ENCODE measurements at places on chromosomes 3 and 15.

- peak; percentile 91 for DNase-seq
These were observed at the start of gene PIK3R4 for GRCh38 chr3:130746246-130747039. Gene PIK3R4 (minus strand): TSS chr3:130746829. CDS start chr3:130745218, 1,611 bp downstream.

DNA sequence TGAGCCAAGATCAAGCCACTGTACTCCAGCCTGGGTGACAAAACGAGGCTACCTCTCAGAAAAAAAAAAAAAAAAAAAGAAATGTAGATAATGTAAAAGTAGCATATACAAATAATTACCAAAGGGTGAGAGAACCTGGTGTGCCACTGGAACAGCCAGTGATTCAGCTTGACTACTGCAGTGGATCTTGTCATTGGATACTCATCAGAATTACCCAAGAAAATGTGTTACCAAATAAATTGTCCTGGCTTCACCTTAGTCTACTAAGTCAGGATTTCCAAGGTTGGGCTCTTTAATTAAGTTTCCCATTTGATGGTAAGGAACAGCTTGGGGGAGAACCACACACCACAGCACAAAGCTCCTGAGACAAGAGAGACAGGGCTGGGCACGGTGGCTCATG, 1.5 kb downstream of the NICN1 start:
- DNase-seq = no peak

GRCh38 chr3:6807967-6808588, 52.8 kb upstream of the GRM7 start:
- no peak for DNase-seq

GRCh38 chr15:92958105-92958504, 58.0 kb downstream of the CHD2 start:
- no peak for DNase-seq

DNA sequence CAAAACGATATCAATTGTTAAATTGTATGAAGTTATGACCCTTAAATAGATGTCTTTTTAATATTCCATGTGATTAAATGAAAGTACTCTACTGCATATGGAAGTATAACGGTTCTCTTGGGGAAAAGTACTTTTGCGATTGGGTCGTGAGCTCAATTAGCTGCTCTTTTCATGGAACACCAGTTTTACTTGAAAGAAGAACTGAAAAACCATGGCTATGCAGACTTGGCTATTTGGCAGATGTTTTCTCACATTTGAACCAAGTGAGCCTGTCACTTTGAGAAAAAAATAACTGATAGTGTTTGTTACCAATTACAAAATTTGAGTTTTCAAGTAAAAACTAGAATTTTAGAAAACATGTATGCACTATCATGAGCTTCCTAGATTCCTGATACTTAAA, 5.9 kb upstream of the INAFM2 start:
- no peak for DNase-seq

GRCh38 chr3:158279609-158280008, 169.7 kb downstream of the RSRC1 start:
- no peak for DNase-seq

DNA sequence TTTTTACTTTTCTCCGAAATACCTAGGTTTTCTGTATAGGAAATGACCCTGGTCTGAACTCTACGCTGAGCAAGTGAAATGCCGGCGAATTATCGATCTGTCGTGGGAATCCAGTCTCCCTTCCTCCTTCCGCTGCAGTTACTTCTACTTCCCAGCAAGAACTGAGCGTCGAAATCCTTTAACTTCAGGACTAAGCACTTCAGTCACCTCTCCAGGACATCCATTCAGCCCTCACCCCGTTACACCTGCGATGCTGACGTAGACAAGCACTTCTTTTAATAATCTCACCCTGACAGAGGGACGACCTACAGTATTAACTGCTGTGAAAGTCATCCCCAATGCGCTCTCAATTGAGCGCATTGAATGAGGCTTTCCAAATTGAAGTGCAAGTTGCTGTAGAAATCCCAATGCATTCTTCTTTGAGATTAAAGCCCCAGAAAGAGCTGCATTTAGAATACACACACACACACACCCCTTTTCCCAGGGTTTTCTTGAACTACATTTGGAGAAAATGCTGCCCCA, 1.3 kb downstream of the TOP2B start:
- no peak for DNase-seq
